ENCODE measurements at places on chromosomes 2 and 18.

DNA sequence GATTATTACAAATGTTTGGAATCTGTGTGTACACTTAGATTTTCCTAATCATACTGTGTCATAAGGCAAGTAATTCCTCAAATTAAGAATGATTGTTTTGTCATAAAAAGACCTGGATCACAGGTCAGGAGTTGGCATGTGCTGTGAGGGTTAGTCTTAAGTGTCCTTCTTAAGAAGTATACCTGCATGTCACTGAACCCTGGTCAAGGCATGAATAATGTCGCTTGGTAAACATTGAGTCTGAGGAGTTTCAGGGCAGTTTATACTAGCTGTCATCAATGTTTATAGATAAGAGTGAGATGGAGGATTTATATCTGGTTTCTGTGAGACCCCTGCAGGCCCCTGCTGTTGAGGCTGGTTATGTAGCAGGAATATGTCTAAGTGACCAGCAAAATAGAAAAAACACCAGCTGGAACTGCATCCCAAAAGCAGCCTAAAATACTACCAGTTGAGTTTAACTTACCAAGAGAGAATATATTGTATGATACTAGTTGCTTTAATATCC is 112.0 kb upstream of the NOSTRIN start:
- no peak for DNase-seq

DNA sequence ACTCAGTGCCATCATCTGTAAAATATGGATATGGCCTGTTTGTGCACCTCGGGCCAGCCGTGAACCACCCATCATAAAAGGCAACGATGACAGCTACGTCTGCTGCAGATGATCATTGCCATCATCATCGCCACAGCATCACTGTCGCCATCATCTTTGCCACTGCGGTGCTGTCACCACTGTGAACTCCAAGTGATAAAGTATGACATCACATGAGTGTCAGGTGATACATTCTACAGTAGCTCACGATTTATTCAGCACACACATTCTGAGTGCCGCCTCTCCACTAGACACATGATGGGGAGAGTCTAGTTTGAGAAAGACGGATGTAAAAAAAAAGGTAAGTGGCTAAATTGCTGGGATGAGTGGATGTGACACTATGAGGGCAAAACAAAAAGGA is 755.4 kb upstream of the RAB6C start:
- DNase-seq: no peak

DNA sequence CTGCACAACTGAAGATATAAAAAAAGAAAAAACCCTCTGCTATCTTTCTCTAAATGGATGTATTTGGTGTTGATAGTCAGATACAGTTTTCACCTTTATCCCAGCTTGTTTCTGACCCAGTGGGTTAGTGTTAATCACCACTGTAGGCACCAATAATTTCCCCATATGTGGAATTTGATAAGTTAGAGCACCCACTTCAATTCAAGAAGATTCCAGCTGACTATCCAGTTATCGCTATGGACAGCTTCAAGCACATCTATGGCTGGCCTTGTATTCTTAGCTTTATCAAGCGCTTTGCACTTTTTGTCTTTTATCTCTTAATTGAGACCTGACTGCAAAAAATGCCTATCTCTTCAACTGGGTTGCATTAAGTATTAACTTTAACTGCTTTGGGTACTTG is 200.4 kb downstream of the NR4A2 start:
- no peak for DNase-seq

GRCh38 chr2:232838406-232838874 is 31.6 kb upstream of the SNORC start:
- DNase-seq: no peak

Data from skin of body (tissue), 3 donors.